ENCODE measurements at places on chromosomes 4 and X.
A peak's percentile ranks its signal among the peaks of the same experiment; 100 is the strongest.

- no peak for DNase-seq
Observed at GRCh38 chr4:110119337-110119736, 79.1 kb downstream of the ELOVL6 start.

- no peak for DNase-seq
Observed at GRCh38 chr4:120865985-120866384, 56.5 kb downstream of the PRDM5 start.

DNA sequence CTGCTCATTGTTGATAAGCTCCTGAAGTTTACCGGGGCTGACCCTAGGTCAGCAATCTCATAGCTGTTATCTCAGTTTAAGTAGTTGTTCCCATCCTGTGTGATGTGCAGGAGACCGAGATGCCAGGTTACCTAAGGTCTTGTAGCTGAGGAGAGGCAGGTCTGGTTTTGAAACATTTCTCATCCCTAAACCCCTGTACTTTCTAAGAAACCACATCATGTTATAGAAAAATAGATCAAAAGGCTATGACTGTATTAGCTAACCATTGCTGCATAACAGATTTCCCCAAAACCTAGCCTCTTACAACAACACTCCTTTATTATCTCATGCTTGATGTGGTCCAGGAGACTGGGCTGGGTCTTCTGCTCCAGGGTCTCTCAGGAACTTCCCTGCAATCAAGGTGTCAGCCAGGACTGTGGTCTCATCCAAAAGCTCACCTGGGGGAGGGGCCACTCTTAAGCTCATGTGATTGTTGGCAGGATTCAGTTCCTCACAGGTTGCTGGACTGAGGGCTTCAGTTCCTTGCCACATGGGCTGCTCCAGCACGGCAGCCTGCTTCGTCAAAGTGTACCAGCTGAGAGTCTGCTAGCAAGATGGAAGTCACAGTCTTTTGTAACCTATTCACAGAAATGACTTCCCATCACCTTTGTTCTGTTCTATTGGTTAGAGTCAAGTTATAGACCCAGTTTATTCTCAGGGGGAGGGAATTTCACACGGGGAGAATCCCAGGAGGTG, 60.9 kb upstream of the CLCN4 start:
- no peak for DNase-seq

DNA sequence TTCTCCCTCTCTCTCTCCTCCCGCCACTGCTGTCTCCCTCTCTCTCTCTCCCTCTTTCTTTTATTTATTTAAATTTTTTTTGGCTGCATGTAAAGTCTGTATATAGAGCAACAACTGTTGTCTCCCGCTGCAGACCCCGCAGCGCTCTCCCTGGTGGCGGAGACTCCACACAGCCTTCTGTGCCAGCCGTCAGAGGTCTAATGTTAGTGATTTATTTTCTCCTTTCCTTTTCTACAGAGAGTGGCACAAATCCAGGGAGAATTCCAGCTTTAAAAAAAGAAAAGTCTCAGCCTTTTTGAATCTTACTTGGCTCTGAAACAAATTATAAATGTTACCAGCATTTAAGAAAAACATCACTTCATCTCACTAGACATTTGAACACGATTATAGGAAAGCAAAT, 106.2 kb downstream of the FAM9B start:
- DNase-seq = no peak

DNA sequence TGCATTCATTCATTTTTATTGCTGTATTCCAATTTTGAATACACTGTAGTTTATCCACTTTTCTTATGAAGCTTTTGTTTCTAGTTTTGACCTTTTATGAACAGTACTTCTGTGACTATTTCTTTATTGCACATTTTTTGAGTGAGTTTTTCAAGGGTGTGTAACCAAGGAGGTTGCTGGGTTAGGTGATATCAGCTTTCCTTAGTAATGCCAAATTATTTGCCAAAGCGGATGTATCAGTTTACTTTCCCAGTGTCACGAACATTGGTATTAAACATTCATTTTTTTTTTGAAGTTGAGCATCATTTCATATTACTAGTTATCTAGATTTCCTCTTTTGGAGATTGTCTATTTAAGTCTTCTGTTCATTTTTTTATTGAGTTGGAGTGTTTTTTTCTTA, 32.9 kb downstream of the STIM2 start:
- DNase-seq = no peak

GRCh38 chr4:74012130-74012529, 13.7 kb upstream of the CXCL5 start:
- no peak for DNase-seq

DNA sequence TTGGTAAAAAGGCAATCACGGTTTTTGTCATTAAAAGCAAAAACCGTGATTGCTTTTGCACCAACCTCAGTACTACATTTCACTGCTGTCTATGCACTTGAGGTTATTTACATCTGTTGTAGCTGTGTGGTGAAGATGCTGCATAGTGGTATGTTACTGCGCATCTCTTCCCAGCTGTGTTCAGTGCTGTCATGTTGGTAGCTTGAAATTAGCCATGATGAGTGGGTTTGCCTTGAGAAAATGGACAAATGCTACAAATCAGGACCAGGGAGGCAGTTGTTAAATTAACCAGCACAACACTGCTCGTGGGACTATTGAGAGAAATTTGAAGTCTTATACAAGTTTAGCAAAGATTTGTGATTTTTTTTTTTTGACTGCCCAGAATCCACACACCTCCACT, 2.2 kb upstream of the SMIM43 start:
- DNase-seq = no peak

- DNase-seq = no peak
Observed at GRCh38 chr4:42541647-42542046, 115.3 kb downstream of the ATP8A1 start.

- peak; percentile 57 for DNase-seq
Observed at GRCh38 chrX:123962794-123963373, 1.4 kb downstream of the STAG2 start.

GRCh38 chr4:56200275-56200674, 187.0 kb downstream of the AASDH start:
- DNase-seq = no peak

- no peak for DNase-seq
Observed at GRCh38 chrX:124242131-124242530, 90.3 kb upstream of the TEX13D start.

GRCh38 chr4:70179811-70180210, 15.7 kb upstream of the ODAM start:
- DNase-seq = no peak

DNA sequence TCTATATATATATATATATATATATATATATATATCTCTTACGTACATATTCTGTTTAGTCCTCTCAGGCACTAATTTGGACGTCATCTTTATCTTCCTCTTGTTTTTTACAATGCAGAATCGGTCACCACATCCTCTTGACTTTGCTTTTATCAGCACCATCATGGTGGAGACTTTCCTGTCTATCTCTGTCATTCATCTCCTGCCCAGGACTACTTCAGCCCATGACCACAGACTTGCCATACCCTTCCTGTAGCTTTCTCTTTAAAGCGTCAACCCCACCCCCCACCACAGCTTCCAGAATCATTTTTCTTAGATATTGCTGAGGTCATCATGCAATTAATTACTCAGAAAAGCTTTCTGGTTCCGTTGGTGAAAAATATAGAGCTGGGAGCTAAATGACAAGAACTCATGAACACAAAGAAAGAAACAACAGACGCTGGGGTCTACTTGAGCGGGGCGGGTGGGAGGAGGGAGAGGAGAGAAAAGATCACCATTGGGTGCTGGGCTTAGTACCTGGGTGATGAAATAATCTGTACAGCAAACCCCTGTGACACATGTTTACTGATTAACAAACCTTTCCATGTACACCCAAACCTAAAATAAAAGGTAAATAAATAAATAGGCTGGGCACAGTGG, 30.5 kb upstream of the PRKX start:
- DNase-seq = no peak

GRCh38 chr4:98997166-98997565, 1.6 kb downstream of the METAP1 start:
- DNase-seq = no peak

- DNase-seq = no peak
Observed at GRCh38 chrX:15072259-15072658, 197.6 kb downstream of the ASB9 start.

GRCh38 chr4:119559044-119559647, 69.5 kb downstream of the PDE5A start:
- no peak for DNase-seq

DNA sequence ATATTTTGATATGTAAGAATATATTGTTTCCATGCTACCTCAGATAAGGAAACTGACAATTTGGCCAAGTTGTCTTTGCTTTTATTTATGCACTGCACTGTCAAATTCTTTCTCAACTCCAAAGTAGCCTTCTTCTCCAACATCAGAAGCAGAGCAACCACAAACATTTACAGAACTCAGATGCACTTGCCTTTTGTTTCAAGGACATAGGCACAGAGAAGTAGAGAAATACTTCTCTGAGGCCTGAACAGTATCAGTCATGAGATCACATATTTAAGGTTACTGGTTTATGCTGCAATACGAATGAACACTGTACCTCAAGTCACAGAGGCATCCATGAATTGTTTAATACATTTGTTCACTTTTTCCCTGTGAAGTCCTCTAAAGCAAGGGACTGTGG, 606.1 kb upstream of the SLIT2 start:
- DNase-seq = no peak

DNA sequence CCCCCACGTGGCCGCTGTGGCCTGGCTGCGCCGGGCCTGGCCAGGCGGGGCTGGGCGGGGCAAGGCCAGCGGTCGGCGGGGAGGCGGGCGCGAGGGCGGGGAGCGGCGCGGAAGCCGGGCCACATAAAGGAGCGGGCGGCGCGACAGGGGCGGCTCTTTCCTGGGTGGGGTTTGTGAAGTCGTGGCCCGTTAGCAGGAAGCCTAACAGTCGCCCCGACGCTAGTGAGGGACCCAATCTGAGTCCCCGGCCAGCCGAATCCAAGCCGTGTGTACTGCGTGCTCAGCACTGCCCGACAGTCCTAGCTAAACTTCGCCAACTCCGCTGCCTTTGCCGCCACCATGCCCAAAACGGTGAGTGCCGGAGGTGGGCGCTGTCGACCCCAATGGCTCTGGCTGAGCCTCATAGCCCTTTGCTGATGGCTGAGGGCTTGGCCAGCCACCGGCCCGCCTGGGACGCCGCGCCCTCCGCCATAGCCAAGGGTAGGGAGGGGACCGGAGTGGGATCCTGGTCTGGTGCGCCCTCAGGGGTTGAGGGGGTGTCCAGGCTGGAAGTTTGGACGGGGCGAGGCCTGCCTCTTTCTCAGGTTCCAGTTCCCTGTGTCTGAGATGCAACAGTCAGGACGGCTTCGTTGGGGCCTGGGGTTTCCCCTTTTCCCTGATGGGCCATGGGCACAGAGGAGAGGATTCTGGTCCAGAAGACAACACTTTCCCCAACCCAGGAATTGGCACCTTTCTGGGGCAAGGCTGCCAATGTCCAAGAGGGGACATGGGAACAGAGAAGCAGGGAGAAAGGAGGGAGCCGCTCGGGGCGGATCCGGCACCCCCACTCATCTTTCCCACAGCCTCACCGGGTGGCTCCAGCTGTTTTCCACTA, at the start of gene MSN:
Gene MSN, plus strand, starts transcription at position 152 of the 874 bp plus-strand sequence. Its CDS starts 188 bp downstream, at position 340.
- no peak for DNase-seq

DNA sequence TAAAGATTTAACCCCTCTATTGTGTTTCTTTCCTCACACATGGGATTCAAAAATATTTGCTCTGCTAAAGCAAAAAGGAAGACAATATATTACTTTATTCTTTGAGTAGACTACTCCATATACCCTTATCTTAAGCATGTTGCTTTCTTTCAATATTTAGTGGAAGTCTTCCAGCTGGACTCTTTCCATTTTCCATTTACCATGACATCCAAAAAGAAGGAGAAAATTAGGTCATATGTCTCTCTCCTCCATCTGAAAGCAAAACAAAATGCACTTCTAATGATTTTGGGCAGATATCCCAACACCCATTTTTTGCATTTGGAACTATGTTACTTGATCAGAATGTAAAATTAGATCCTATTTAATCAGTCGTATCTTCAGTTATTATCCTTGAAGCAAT, 1336.5 kb downstream of the PCDH19 start:
- no peak for DNase-seq

GRCh38 chrX:39777623-39778025, 320.1 kb downstream of the BCOR start:
- no peak for DNase-seq

DNA sequence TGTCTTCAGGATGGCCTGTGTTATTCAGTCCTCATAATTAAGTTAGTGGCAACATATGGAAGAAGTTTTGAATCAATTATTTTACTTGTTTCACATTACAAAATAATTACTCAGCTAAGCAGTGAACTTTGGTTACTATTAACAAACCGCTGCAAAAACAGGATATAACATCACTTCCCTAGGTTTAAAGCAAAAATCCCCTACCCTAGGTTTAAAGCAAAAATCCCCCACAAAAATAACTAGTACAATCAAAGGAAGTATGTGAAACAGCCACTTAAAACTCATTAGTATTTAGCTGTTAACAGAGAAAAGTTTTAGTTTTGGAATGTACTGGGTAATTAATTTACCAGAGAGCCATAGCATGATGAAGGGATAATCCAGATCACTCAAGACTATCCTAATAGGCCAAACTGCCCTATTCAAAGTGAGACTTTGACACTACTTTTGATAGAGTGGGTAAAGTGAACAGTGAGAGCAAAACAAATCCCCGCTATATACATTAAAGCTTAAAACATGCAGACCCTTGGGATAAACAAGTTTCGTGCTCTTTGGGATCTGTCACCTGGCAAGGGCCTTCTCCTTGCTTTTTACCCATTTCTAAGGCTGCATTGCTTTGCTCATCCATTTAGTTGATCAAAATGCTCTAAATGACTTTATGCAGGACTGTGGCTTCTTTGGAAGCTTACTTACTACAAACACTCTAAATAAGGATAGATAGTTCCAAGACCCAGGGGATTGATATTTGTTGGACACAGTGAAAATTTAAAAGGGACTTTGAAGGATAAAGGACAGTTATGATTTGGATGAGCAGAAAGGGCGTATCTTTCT, 36.4 kb upstream of the GPR174 start:
- DNase-seq = no peak

DNA sequence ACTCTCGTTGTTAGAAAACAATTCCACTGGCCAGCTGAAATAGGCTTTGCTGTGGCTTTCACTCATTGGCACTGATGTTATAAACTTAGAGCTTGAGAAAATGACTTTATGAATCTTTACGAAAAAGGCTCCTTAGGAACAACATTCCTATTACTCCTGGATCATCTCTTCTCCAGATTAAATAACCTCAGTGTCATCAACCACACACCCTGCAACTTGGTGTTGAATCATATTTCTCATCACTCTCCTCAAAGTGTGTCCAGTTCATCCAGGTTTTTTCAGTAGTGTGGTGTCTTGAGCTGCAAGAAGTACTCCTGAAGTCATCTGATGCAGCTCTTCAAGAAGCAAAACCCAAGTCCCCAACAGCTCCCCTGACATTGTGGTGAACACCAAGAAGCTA, 28.1 kb upstream of the ANOS1 start:
- no peak for DNase-seq

GRCh38 chr4:150619042-150619441, 37.1 kb downstream of the MAB21L2 start:
- DNase-seq = no peak

DNA sequence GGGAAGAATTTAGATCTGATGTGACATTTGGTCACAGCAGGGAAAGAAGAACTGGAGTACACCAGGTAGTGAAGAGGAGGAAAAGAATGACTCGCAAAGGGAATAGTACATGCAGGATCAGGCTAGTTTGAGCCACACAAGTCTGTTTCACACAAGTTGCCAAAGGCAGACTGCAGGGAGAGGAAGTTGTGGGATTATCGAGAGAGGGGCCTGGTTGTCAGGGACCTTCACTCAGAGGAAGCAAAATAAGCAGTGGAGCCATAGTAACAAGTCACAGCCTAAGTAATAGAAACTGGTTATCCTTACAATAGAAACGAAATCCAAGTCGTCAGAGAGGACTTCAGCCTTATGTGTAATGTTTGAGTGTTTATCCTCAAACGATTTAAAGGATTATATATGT, 316.7 kb upstream of the HTR2C start:
- DNase-seq = no peak

- DNase-seq = no peak
Observed at GRCh38 chr4:76894537-76895255, 3.2 kb downstream of the SOWAHB start.
